Mucosa of gallbladder (tissue), 1 donor: ENCODE measurements at places on chromosomes 2 and 18.
A peak's percentile ranks its signal among the peaks of the same experiment; 100 is the strongest.

DNA sequence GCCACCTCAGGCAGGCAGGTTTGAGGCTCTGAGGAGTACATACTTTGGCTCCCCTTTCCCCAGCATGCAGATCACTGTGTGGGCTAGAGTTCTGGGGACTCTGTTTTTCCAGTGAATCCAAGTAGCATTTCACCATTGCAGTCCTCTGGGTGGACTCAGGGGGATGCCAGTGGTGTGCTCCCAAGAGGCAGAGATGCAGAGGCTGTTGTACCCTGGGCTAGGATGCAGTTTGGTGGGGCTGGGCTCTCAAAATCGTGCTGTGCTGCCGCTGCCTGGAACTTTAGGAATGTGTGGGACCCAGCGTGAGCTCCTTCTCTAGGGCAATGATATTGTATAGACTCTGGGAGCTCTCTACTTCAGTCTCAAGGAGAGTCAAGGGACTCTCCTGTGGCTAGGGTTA is 104.9 kb downstream of the MYO3B start:
- no peak for DNase-seq

GRCh38 chr2:12341215-12341614 is 375.5 kb upstream of the TRIB2 start:
- no peak for DNase-seq

DNA sequence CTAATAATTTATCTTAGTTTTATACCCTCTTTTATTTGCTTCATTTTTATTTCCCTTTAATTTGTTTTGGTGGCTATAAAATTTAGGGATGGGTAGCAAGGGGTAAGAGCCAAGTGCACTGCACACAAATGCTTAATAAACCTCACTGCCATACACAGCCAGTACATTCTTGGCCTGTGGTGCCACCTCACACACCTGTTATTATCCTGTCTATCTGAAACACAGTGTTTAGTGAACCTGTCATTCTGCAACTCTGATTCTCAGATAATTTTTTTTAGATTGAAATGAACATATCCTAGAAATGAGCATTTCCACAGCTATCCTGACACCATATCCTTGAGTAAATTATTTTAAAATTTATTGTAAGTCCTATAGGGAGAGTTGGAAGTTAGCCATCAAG is 807.5 kb downstream of the DCC start:
- no peak for DNase-seq

DNA sequence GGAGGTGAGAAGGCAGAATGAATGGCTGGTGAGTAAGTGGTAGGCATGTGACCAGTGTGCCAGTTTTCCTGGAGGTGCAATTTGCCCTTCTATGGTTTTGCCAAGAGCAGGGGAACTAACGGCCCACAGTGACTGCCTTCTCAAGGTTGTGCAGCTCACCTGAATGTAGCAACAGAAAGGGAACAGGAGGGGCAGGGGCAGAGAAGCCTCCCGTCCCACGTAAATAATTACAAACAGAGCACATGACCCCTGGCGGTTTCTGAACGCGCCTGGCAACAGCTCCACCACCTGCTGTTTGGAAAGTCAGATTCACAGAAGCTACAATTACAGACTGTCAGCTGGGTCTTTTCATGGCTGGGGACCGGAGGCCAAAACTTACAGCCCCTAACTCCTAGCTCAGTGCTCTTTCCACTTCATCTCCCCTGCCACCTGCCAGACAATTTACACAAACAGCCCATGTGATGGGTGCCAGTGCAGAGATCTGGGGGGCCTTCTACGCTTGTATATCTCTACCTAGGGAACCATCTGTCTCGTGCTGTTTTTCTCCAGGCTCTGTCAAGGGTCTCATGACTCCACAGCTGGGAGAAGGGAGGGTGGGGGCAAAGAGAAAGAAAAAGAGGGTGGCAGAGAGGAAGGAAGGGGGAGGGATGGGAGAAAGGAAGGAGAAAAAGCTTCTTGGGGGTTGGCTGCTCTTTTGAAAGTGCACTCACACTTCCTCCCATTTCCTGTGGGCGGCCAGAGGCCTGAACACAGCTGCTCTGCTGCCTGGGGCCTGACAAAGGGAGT is 69.6 kb downstream of the POLR1A start:
- DNase-seq, result peak; percentile 76

DNA sequence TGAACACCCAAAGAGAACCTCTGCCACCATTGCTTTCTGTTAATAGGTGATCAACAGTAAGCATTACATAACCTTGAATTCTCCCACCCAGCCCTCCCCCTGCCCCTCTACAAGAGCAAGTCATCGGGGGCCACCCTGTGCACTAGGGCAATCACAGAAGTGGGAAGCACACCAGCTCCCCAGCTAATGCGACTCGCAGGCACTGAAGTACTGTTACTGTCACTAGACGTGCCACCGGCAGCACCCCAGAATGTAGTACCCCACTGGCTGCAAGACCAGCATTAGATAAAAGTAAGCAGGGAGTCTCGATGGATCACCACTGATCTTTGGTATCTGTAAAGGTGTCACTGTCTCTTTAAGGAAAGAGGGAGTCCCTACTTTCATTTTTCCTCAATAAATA is 167.6 kb downstream of the FAM210A start:
- DNase-seq, result no peak

DNA sequence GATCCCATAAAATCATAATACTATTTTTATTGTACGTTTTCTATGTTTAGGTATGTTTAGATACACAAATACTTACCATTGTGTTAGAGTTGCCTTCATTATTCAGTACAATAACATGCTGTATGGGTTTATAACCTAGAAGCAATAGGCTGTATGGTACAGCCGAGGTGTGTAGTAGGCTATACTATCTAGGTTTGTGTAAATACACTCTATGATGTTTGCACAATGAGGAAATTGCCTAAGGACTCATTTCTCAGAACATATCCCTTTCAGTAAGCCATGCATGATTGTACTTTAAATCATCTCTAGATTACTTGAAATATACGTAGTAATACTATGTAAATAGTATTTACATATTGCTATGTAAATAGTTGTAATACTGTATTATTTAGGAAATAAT is 156.7 kb downstream of the CDCA7 start:
- DNase-seq, result no peak

DNA sequence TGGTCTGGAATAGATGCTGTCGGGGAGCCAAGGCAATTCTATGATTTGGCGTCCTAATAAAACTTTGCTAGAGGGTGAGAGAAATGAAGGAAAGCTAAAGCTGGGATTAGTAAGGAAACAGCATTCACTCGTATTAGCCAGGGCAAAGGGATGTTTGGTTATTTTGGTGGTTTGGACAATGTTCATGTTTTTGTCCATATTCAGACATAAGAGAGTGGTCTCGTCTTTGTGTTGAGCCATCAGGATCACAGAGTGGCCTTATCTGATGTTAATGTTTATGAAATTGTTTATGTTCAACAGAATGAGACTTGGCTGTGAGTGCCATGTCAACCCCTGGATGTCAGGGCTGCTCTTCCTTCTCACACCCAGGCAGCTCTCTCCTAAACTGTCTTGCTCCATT is 58.9 kb upstream of the EPC2 start:
- DNase-seq, result no peak

GRCh38 chr2:236535024-236535423 is 34.6 kb upstream of the ACKR3 start:
- no peak for DNase-seq
